ENCODE measurements at places on chromosomes 11 and 22.

- no peak for DNase-seq
Observed at GRCh38 chr11:3675971-3676370, 4.8 kb upstream of the CHRNA10 start.

GRCh38 chr11:47121056-47121455, 55.6 kb downstream of the ARFGAP2 start:
- DNase-seq: no peak

DNA sequence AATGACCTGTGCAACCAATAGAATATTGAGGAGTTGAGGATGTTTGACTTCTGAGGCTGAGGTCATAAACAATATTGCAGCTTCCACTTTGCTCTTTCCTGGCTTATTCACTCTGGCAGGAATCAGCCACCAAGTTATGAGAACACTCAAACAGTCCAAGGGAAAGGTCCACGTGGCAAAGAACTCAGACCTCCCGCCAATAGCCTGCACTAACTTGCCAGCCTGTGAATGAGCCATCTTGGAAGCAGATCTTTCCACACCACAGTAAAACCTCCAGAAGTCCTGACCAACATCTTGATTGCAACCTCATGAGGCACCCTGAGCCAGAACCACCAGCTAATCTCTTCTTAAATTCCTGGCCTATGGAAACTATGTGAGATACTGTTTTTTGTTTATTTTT, 22.7 kb upstream of the PICALM start:
- no peak for DNase-seq

DNA sequence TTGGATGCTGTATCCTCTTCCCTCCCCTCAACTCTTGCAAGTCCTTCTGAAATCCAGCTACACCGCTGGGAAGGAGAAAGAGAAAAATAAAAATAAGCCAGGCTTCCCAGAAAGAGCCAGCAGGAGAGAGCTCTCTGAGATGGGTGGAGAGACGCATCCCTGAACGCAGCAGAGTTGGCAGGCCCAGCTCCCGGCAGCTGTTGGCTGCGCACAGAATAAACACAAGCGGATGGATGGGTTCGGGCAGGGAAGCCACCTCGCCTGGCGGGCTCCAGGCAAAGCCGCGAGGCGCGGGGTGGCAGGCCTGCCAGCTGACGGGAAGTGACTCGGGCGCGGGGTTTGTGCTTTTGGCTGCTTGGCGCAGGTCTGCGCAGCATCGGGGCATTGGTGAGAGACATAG, 537.7 kb downstream of the MIAT start:
- peak; percentile 78 for DNase-seq

- no peak for DNase-seq
Observed at GRCh38 chr11:121613724-121614123, 161.0 kb upstream of the SORL1-AS1 start.

DNA sequence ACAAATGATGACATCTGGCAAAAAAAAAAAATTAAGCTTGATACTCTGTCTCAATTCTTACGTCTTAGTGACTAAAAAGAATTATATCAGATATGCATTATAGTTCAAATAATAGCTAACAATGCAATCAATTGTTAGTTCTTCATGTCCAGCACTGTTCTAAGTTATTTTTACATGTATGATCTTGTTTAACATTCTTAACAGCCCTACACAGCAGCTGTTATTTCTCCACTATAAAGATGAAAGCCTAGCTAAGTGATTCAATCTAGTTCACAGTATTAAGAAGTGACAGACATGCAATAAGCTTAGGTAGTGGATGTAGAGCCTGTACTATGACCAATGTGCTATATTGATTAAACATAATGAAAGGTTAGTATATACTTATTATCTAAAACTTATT, 4.1 kb downstream of the ZNF214 start:
- no peak for DNase-seq

DNA sequence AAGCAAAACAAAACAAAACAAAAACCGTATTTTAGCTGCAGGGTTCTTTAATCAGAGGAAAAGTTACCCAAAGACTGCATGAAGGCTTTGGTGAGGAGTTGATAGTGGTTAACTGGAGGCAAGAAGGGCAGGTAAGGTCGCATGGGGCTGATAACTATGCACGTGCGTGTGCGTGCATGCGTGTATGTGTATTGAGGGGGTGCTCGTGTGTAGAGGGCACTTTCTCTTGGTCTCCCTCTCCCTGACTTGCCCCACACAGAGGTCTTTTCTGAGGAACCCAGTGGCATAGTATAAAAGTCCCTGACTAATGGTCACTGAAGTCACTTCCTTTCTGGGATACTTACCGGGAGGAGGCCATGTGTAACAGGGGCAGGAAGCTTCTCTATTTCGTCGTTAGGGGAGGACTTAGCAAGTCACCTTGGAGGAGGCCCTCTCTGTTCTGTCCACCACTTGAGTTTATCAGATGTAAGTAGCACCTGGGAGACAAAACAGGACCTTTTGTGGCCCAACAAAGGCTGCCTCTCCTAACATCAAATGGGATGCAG, 20.1 kb upstream of the FCHSD2 start:
- no peak for DNase-seq

GRCh38 chr11:36015799-36016198, 71.9 kb downstream of the LDLRAD3 start:
- DNase-seq: no peak

- no peak for DNase-seq
Observed at GRCh38 chr11:12140186-12140793, 29.9 kb downstream of the MICAL2 start.

DNA sequence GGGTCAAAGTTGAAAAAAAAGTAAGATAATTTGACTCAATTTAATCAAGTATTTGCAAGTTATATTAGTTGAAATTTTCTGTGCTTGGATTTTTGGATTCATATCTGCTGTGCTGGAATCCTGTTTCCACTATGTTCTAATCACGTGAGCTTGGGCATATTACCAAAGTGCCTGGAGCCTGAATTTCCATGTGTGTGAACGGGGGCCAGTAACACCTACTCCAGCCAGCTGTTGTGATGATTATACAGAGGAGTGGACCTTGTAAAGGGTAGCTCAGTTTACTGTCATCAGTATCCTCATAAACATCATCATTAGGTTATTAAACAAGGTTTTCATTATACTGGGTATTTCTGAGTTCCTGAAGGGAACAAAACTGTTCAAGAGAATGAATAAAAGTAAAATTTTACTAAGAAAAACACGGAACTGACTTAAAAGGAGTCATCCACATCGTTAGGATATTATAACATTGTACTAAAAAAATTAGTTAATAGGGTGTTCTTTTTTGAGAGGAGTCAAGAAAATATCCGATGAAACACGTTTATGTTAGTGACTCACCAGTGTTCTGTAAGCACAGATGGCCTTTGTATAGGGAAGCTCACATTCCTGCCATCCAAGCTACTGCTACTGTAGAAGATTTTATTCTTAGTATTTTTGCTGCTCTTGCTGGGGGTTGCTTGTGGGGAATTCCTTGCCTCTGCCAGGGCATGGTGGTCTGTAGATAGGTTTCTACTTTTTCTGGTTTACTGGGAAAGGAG, 144.1 kb downstream of the ARHGAP42 start:
- DNase-seq: no peak

DNA sequence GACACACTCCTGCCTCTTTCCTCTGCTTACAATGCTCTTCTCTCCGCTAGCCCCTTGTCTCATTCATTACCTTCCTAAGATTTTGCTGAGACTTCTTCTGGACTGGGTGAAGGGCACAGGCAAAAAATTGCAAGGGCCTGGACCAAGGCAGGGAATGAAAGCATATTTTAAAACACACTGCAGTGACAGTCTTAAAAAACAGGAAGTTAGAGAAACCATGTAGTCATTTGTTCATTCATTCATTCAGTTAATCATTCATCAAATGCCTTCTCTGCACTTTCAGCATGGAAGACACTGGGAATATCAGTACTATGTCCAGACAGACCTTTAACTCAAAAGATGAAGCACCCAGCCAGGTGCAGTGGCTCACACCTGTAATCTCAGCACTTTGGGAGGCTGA, 44.9 kb upstream of the SWAP70 start:
- DNase-seq: no peak

- peak; percentile 88 for DNase-seq
Observed at GRCh38 chr11:12248330-12248729, 129.0 kb upstream of the PARVA start.

DNA sequence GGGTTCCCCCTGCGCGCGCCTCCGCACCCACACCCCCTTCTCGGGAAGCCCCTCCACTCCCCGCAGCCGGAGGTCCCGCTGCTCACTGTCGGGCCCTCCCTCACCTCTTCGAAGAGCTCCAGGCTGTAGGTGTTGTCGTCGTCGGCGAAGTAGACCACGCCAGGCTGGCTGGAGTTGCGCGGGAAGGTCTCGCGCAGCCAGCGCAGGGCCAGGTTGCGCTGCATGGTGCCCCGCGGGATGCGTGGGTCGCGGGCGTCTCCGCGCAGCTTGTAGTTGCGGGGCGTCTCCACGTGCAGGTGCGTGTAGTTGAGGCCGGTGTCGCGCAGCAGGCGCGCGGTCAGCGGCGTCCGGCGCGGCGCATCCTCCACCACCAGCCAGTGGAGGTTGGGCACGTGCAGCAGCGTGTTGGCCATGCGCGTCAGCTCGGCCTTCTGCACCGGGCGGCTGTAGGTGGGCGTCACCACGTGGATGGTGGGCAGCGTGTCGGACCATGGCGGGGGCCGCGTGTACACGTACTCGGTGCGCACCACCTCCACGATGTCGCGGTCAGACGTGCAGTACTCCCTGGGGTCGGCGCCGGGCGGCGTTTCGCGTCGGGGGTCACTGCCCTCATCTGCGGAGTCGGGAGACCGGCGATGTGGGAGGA, 28.3 kb downstream of the B3GAT1 start:
- no peak for DNase-seq

All from NCI-H1092 (cell line).